Activated T-cell treated with anti-CD3 and anti-CD28 coated beads, Interleukin-2, amount 50 U/mL, for 24 hours (primary cell): ENCODE measurements at places on chromosomes 4 and X.

DNA sequence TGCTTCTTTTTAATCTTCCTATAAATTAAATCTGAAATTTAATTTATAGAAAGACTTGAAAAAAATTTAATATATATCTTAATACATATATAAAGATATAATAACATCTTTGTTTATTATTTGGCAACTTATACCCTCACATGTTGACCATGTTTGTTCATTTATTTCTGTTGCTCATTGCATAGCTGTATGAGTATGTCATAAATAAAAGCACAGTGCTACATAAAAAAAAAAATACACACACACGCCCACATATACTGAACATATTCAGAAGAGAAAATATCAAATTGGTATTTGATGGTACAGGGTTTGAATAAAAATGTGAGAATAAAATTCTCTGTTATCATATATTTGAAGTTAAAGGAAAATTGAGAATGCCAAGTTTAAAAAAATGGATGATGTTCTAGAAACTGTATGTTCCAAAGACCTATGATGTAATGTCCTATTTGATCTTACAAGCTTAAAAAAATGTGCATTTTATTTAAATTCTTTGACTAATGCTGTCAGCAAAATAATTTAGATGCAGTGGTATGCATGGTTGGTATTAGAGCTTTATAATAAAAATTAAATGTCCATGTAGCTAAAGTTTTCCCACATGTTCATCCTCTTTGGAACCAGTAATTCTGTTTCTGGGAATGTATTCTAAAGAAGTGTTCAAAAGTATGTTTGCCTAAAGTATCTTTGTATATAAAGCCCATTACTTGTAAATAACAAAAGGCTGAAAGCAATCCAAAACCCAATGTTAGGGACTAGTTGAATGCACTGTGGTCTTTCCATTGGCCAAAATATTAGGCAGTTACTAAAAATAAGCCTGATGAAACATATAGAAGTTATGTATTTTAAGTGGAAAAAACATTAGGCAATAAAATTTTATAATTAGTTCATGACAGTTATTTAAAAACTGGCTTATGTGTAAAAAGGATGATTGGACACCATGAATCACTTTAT lies 12.9 kb downstream of the TMEM184C start:
- peaks cover 4% of the 10 kb centered on the region for H3K4me1 ChIP-seq
- no peak for DNase-seq
- H3K36me3 ChIP-seq: peaks cover 94% of the 10 kb centered on the region
- no peak overlapping the region for H3K27ac ChIP-seq

DNA sequence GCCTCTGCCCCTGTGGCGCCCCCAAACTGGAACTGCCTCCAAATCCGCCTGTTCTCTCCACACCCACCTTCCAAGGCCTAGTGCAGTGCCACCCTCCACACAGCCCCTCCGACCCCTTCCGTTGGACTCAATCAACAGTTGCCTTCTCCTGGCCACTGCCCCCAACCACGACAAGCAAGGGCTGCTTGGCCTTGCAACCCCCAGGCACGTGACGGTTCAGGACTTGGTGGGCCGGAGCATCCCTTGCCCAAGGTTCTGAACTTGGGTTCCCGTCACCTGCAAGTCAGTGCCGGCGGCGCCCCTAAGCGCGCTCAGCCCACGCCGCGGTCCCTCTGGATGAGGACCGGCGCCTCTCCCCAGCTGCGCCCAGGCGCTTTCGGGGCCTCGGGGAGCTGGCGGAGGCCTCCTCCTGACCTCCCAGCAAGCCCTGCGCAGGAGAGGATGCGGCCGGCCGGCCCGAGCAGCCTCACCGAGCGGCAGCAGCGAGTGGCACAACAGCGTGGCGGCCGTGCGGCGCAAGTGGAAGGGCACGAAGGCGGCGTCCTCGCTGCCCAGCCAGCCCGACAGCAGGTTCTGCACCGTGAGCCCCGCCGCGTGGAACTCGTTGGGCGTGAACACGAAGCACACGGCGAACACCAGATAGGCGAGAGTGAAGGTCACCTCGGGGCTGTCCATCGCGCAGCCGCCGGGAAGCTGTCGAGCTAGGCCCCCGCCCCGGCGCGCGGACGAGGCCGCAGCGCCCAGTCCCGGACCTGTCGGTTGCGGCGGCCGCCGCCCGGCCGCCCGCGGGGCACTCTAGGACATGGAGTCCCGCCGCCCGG lies 750 bp downstream of the TMEM129 start:
- H3K36me3 ChIP-seq: peaks cover 82% of the 10 kb centered on the region
- peaks cover 63% of the 10 kb centered on the region for H3K4me1 ChIP-seq
- H3K27ac ChIP-seq: peak overlapping the region; percentile 95
- DNase-seq: peak; percentile 75
- H3K4me3 ChIP-seq: peak overlapping the region; percentile 94

DNA sequence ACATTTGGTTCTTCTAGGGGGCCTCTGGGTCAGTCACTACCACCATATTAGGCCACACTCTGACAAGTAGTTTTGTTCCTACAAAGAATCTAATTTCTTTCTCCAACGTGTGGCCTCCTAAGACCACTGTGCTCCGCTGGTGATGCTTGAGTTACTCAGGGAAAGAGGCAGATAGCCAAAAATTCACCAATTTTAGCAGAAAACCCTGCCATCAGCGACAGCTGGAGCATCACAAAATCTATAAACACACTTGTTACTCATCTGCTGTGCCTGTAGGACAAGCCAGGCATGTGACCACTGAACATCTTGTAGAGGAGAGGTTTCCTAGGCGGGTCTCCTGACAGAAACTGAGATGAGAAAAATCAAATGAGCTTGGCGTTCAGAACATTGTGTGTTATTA lies 105.4 kb downstream of the SYNPO2 start:
- no peak for DNase-seq
- no peaks in the 10 kb centered on the region for H3K36me3 ChIP-seq
- peaks cover 2% of the 10 kb centered on the region for H3K27me3 ChIP-seq
- H3K4me3 ChIP-seq: no peak overlapping the region

DNA sequence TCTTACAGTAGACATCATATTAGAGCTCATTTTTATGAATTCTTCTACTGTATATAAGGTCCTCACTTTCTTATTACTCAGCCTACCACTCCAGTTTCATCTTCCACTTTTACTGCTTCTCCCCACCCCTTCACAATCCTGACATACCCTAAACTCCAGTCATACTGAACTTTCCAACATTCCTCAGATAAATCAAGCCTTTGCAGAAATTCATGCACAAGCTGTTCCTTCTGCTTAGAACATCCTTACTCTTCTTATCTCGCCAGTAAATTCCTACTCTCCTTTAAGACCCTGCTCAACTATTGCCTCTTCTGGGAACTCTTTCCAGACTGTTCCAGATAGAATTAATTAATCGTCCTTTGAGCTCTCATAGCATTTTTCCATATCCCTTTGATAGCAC lies 24.8 kb downstream of the RTL9 start:
- no peak overlapping the region for H3K27ac ChIP-seq
- no peaks in the 10 kb centered on the region for H3K4me1 ChIP-seq
- no peak overlapping the region for H3K4me3 ChIP-seq
- no peaks in the 10 kb centered on the region for H3K36me3 ChIP-seq
- no peak for DNase-seq

DNA sequence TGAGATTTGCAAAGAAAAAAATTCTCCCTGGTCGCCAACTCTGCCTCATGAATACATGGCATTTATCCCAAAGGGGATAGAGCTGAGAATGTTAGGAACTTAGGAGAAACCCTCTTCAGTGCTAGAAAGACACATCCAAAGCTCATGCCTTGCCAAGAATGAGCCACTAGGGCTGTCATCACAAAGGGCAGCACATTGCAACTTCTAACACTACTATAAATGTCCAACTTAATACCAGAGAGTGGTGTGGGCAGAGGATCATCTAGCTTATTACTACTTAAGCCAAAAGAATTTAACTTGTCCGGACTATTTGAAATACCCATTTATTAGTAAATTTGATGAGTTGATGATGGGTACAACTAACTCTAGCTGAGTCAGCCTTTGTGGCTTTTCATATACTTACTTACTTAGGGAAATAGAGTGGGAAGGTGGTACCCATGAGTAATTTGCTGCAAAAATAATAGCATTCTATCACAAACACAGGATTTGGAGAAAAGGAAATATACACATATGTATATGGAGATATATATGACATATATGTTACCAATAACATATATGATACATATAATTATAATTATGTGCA lies 66.3 kb upstream of the GAB1 start:
- no peaks in the 10 kb centered on the region for H3K36me3 ChIP-seq
- no peak for DNase-seq
- H3K27me3 ChIP-seq: peaks cover 8% of the 10 kb centered on the region
- no peaks in the 10 kb centered on the region for H3K4me1 ChIP-seq

GRCh38 chr4:60780874-60781273 lies 419.3 kb upstream of the ADGRL3 start:
- no peak for DNase-seq
- no peaks in the 10 kb centered on the region for H3K36me3 ChIP-seq
- no peak overlapping the region for H3K27ac ChIP-seq
- H3K27me3 ChIP-seq: no peaks in the 10 kb centered on the region

- peaks cover 30% of the 10 kb centered on the region for H3K27me3 ChIP-seq
- no peaks in the 10 kb centered on the region for H3K36me3 ChIP-seq
- peak overlapping the region; percentile 90 for H3K27ac ChIP-seq
- peak overlapping the region; percentile 21 for H3K4me3 ChIP-seq
- DNase-seq: no peak
- H3K4me1 ChIP-seq: peaks cover 42% of the 10 kb centered on the region
Observed at GRCh38 chrX:23662187-23662586, 5.1 kb upstream of the PRDX4 start.

DNA sequence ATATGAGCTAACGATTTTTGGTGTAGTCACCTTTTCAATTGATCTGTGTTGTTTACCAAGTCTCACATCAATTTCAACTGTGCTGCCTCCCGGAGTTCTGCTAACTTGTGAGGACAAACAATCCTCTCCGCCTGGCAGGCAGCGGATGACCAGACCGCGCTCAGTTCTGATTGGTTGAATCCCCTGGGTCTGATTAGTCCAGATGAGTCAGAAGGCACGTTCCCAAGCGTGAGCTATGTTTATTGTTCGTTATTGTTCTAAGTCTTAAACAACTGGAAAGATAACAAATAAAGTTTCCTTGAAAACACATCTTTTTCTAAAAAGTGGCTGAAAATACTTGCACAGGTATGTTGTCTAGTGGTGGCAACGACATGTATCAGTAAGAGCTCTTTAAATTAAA lies 37.9 kb upstream of the TRPC3 start:
- DNase-seq: no peak
- no peak overlapping the region for H3K27ac ChIP-seq
- no peaks in the 10 kb centered on the region for H3K36me3 ChIP-seq

DNA sequence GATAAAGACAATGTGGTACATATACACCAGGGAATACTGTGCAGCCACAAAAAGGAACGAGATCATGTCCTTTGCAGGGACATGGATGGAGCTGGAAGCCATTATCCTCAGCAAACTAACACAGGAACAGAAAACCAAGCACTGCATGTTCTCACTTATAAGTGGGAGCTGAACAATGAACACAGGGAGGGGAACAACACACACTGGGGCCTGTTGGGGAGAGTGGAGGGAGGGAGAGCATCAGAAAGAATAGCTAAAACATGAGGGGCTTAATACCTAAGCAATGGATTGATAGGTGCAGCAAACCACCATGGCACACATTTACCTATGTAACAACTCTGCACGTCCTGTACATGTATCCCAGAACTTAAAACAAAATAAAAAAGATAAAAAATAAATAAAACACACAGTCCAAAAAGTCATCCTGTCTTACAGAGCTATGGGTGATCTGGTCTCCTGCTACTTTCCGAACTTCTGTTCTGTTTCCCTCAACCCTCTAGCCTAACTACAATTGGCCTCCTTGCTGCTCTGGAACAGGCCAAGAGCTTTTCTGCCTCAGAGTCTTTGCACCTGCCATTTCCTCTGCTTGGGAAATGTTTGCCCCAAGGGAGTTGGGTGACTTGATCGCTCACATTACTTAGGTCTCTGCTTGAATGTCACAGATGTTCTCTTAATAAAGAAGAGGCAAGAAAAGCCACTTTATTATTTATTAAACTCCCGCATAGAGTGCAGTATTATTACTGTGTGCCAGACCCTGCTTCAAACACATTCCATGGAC lies 1.1 kb upstream of the CD38 start:
- H3K4me1 ChIP-seq: peaks cover 70% of the 10 kb centered on the region
- H3K36me3 ChIP-seq: peaks cover 21% of the 10 kb centered on the region
- H3K27ac ChIP-seq: no peak overlapping the region
- no peak for DNase-seq
- no peak overlapping the region for H3K4me3 ChIP-seq

- H3K27me3 ChIP-seq: peaks cover 25% of the 10 kb centered on the region
- H3K4me3 ChIP-seq: no peak overlapping the region
- H3K4me1 ChIP-seq: no peaks in the 10 kb centered on the region
- no peak for DNase-seq
Observed at GRCh38 chr4:186118582-186118981, 14.1 kb downstream of the FAM149A start.

DNA sequence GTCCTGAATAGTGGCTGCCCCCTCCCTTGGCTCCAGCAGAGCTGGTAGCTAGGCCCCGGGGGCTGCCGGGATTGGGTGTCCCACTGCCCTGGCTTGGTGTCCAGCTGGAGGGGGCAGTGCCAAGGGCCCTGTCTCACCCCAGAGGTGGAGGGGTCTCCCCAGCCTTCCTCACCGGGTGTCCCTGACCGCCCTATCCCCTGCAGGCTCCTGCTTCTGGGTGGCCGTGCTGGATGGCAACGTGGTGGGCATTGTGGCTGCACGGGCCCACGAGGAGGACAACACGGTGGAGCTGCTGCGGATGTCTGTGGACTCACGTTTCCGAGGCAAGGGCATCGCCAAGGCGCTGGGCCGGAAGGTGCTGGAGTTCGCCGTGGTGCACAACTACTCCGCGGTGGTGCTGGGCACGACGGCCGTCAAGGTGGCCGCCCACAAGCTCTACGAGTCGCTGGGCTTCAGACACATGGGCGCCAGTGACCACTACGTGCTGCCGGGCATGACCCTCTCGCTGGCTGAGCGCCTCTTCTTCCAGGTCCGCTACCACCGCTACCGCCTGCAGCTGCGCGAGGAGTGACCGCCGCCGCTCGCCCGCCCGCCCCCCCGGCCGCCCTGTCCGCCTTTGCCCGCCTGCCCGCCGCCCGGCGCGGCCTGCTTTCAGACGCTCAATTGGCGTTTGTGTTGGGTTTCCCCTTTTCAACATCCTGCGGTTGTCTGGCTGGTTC lies 4.6 kb downstream of the NAT8L start:
- H3K4me3 ChIP-seq: no peak overlapping the region
- no peaks in the 10 kb centered on the region for H3K36me3 ChIP-seq
- no peaks in the 10 kb centered on the region for H3K4me1 ChIP-seq
- peaks cover 12% of the 10 kb centered on the region for H3K27me3 ChIP-seq

- no peak for DNase-seq
- no peak overlapping the region for H3K4me3 ChIP-seq
- no peaks in the 10 kb centered on the region for H3K36me3 ChIP-seq
- no peaks in the 10 kb centered on the region for H3K27me3 ChIP-seq
- H3K4me1 ChIP-seq: no peaks in the 10 kb centered on the region
Observed at GRCh38 chr4:176745902-176746301, 46.8 kb downstream of the VEGFC start.

DNA sequence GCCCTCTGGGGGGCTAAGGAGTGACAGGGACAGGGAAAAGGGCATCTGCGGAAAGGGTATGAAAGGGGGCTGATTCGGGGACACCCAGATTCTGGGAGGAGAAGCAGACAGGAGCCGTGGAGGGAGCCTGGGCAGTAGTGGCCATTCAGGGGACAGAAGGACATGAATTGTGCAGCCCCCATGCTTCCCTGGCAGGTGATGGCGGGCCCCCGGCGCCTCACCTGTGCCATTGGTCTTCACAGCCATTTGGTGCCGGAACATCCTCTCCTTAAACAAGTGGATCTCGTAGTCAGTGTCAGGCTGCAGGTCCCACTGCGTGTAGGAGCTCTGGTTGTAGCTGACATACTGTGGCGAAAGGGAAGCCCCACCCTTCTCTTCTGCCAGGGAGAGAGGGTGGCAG lies 21.9 kb downstream of the L1CAM start:
- no peaks in the 10 kb centered on the region for H3K4me1 ChIP-seq
- H3K36me3 ChIP-seq: no peaks in the 10 kb centered on the region
- H3K27ac ChIP-seq: no peak overlapping the region
- H3K27me3 ChIP-seq: peaks cover 38% of the 10 kb centered on the region
- DNase-seq: no peak
